Fibroblast of skin of scalp (primary cell): ENCODE measurements at places on chromosomes 3 and 15.

- DNase-seq, result no peak
Observed at GRCh38 chr15:57557267-57557666, 34.4 kb upstream of the MYZAP start.

GRCh38 chr3:13322324-13322723 is 97.8 kb downstream of the NUP210 start:
- DNase-seq, result no peak

GRCh38 chr3:195111319-195111705 is 159.6 kb downstream of the XXYLT1 start:
- DNase-seq, result no peak

- no peak for DNase-seq
Observed at GRCh38 chr15:88400084-88400483, 67.1 kb downstream of the MRPL46 start.

DNA sequence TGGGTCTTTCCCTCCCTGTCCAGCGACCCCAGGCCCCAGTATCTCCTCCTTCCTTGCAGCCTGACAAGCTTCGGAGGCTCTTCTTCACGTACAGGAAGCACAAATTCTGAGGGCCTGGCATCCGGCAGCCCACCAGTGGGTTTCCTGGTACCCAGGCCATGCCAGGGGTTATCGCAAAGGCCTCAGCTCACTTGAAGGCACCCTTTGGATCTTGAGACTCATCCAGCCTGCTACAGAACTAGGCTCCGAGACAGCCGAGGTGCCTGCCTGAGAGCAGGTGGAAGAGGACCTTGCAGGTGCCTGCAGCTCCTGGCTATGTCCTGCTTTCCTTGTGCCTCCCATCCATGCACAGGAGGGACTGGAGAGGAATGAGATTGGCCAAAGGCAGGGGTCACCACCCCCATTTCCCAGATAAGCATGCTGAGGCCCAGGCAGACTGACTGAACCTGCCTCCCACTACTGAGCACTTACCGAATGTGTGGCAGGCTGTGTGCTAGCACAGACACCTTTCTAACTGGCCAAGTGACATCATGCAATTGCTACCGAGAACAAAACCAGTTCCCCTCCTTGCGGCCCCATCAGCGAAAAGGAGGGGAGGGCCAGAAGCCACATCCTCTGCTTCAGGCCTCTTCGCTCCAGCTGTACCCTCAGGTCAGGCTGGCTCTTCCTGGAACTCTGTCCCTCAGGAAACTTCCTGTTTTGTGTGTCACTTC is 11.2 kb downstream of the SH2D7 start:
- DNase-seq, result no peak

- DNase-seq, result no peak
Observed at GRCh38 chr3:42410370-42411131, at the start of gene LYZL4. Gene LYZL4 (minus strand): TSS chr3:42410610. CDS start chr3:42407251, 3,359 bp downstream.

GRCh38 chr3:186821429-186822387 is 15.4 kb upstream of the RFC4 start:
- peak; percentile 92 for DNase-seq

DNA sequence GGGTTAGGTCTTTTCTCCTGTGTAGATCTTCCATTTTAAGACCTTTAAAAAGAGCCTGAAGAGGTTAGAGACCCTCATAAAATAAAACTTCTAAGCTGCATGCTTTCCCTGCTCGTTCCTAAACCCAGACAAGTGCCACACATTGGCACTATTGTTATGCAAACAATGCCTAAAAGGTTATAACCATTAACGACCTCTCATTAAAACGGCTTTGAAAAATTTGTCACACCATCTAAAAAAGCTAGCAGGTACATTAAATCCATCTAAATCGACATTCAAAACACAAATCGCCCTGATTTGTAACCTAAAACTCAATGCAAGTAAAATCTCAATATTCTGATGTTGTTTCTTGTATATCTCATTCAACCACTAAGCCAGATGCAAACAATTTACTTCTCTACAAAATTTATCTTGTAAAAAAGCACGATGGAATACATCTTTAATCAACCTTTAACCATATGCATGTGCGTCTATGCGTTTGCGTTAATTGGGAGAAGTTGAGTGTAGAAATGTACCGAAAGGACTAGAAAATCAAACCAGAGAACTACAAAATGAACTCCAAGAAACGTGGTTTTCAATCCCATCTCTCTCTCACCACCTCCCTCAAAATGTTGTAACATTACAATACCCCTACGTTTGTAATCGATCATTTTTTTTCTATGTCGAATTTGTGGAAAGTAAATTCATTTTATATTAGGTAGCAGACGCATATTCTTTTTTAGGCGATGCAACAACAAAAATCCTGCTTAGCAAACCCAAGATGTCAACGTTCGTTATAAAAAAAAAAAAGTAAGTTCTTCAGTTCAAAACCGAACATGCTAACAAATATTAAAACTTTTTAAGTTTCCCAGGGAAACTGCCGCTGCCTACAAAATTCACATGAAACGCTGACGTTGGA is 1.2 kb downstream of the ALDH1A2 start:
- no peak for DNase-seq

DNA sequence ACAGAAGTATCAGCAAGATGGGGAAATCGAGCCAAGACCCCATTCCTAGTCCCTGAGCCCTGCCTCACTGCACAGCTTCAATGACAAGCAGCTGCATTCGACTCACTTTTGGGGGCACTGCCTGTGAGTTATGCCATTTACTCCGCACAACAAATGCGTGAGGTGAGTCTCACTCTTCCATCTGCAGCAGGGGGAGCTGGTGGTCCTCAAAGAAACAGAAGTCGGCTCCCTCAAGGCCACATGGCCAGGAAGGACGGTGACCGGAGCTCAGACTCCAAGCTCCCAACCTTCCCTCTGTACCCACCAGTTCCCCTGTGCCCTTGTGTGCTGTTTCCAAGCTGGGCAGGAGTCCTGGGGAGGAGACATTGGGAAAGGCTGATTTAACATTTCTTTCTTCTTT is 127.7 kb upstream of the IQSEC1 start:
- DNase-seq, result no peak

GRCh38 chr3:120839120-120839519 is 68.9 kb upstream of the STXBP5L start:
- no peak for DNase-seq

DNA sequence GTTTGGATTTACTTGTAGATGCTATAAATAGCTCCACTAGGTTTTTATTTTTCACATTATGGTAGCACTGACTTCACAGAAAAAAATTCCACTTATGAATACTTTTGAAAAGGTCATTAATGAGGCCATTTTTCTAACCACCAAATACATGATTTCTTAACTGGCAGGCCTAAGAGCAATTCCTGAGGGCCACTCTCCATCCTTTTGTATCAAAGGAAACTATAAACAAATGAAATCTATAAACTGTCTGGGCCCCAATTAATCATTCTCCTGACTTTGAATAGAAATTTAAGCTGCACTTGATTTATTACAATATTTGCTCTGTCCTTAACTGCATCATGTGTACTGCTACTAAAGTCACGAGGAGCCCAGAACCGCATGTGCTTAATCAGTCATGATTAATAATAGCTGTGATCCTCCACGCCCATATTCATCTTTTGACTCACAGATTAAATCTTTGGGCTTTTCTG is 25.1 kb upstream of the MTMR10 start:
- DNase-seq, result peak; percentile 80

DNA sequence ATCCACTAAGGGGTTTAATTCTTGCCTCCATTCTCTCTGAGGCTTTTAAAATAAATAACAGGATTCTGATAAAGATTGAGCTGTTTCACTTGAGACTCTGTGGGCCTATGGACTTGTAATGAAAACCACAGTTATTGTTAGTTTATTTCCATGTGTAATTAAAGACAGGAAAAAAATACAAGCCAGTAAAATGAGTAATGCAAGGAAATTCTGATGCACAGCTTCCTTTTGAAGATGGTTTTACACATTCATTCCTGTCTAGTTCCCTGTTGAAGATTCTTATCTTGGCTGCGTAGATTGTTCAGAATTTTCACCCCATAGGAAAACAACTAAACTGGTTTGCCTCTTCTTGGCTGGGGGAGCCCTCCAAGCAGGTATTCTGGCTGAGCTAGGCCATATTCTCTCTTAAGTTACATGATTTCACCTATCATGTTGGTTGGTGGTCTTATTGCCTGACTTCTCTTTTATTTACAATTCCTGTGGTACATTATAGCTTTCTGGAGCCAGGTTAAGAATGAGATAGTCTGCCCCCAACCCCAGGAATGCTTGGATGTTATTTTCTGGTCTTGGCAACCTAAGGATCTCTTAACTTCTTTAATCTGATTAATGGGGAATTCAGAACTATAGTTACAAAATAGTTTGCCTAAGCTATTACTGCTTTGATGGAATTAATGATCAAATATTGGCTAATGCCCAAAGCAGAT is 67.6 kb downstream of the MITF start:
- DNase-seq, result peak; percentile 68

- DNase-seq, result no peak
Observed at GRCh38 chr15:63819645-63820044, 14.1 kb downstream of the HERC1 start.

GRCh38 chr15:56468401-56468800 is 3.5 kb upstream of the MNS1 start:
- peak; percentile 13 for DNase-seq

DNA sequence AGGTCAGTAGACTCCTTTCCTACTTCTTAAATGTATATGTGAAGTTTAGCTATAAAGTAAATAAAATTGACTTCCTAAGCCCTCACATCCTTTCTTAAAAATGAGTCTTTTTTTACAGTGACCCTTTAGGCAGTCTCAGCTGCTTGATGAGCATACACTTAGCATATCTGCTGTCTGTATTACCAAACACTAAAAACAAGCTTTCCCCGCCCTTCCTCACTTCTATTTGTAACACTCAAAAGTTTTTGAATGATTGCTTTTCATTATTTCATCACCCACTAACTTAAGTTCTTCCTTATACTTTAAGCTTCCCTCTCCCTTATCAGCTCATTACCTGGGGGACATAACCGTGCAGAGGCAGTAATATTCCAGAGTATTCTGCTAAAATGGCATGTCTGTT is 89.4 kb downstream of the PLOD2 start:
- DNase-seq, result no peak

DNA sequence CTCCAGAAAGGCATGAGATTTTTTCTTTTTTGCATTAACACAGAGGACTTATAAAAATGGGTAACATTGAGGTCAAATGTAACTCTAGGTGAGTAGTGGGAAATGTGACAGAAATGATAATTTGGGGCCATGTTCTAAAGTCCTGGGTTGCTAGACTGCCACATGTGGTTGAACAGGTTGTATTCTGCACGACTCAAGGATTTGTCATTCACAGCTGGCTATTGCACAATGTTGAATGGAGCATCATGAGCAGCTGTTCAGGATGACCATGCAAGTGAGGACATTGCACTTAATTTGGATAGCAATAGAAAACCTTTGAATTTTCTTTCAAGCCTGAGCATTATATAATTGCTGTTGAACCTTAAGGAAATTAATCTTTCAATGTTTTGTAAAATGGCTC is 396.6 kb downstream of the NAALADL2 start:
- DNase-seq, result peak; percentile 26

DNA sequence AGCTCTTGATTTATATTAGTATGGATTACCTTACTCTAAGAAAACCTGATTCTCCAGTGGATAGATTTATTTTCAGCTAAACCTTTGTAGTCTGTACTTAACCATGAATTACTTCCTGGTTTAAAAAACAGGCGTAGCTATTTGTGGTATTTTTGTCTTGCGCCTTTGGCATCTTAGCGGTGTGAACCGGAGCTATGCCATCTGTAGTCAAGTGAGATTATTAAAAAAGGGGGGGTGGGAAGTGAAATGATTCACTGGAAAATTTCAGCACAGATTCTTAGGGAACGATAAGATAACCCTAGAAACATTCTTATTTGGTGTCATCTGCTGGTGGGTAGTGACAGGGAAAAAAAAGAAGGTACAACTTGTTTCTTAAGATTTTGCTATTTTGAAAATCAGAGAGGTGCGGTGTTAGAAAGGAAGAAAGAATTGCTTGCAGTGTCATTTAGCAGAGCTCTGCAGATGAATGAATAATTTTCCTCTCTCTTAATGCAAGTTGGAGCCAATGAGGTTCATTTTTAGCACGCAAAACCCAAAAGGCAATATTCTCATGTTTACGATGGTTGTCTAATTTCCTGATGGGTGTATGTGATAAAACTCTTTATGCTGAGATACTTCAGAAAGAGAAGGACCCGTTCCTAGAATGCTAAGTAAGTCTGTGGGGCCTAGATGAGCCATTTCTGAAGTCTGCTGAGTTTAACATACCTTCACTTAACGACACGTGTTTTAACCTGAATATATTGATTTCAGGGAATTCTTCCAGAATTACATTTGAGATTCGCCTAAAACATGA is 44.0 kb downstream of the PSMD6 start:
- DNase-seq, result peak; percentile 41

DNA sequence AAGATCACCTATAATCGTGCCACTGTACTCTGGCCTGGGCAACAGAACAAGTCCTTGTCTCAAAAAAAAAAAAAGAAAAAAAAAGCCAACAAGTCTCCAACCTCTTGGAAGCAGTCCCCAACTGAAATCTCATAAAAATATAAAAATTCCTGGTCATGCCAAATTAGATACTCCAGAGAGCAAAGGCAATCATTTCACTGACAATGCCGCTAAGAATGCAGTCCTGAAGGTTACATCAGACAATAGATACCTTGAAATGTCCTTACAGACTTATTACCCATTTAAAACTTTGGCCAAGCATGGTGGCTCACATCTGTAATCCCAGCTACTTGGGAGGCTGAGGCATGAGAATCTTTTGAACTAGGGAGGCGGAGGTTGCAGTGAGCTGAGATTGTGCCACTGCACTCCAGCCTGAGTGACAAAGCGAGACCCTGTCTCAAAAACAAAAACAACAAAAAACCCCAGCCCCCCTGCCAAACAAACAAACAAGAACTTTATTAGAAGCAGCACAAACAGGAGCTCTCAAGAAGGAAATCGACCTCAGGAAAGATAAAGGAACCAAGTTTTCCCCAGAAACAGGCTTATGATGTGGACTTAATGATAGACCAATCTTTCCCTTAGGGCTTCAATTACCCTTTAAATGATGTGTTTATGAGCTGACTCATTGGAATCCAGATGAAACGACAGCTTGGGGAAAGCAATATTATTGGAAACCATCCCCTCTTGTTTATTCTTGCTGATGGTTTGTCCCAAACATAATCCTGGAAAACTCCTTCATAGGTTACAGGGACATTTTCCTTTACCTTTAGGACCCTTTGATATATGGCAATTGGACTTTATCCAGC is 53.1 kb upstream of the XCR1 start:
- DNase-seq, result no peak

DNA sequence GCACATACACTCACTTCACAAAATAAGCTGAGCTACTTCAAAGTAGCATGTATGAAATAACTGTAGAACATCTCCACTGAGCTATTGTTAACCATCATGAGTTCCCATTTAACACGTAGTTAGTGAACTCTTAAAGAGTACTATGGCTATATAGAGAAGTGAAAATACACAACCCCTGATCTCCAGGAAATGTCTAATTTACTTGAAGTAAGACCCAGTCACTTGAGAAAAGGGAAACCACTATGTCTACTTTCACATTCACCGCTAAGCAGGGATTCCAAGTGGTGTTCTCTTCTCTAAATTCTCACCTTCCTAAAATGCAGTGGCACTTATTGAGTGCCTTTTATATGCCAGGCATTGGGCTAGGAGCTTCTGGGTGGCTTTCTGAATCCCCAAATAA is 35.0 kb upstream of the COLQ start:
- no peak for DNase-seq
